AG09309 (cell line): ENCODE measurements at places on chromosomes 4 and X.

GRCh38 chr4:183996868-183997267, 91.8 kb downstream of the STOX2 start:
- DNase-seq: no peak

DNA sequence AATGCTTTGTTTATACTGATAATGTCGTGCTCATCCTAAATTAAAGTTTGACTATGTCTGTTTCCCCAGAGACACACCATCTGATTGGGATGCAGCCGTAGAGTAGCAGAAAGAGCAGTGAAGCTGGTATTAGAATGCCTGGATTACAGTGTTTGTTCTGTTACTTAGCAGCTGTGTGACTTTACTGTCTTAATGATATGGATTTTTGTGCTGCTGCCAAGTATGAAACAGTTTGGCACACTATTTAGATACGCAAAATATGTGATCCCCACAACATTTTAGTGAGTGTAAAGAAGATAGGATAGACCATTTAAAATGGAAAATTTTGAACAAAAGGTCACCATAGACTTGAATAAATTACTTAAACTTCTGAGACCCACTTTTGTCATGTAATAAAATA, 1.2 kb upstream of the CHIC1 start:
- no peak for DNase-seq

- no peak for DNase-seq
Measured at GRCh38 chr4:129526812-129527211, 430.9 kb downstream of the C4orf33 start.

GRCh38 chrX:138638996-138639395, 72.5 kb downstream of the FGF13 start:
- no peak for DNase-seq

GRCh38 chr4:121138039-121138825, 25.9 kb downstream of the TNIP3 start:
- no peak for DNase-seq

GRCh38 chrX:68571292-68571609, 72.4 kb downstream of the YIPF6 start:
- no peak for DNase-seq

- peak; percentile 78 for DNase-seq
Measured at GRCh38 chr4:128454281-128454871, 166.8 kb upstream of the PGRMC2 start.

- DNase-seq: no peak
Measured at GRCh38 chr4:136458326-136458725, 1074.0 kb downstream of the PCDH18 start.

GRCh38 chr4:149344436-149344835, 471.2 kb downstream of the IQCM start:
- no peak for DNase-seq

GRCh38 chrX:70001269-70001668, 48.5 kb downstream of the AWAT2 start:
- DNase-seq: no peak

GRCh38 chr4:186107947-186108346, 3.4 kb downstream of the FAM149A start:
- no peak for DNase-seq

GRCh38 chr4:125254106-125254505, 60.6 kb upstream of the FAT4 start:
- no peak for DNase-seq

- no peak for DNase-seq
Measured at GRCh38 chr4:116665716-116666115, 419.7 kb downstream of the TRAM1L1 start.

- DNase-seq: no peak
Measured at GRCh38 chr4:165360985-165361670, 17.7 kb upstream of the CPE start.

- no peak for DNase-seq
Measured at GRCh38 chr4:111399623-111400022, 745.6 kb upstream of the FAM241A start.

- DNase-seq: no peak
Measured at GRCh38 chr4:37243722-37244582, 591 bp upstream of the NWD2 start.

- peak; percentile 73 for DNase-seq
Measured at GRCh38 chr4:6893449-6894085, 16.1 kb upstream of the TBC1D14 start.

DNA sequence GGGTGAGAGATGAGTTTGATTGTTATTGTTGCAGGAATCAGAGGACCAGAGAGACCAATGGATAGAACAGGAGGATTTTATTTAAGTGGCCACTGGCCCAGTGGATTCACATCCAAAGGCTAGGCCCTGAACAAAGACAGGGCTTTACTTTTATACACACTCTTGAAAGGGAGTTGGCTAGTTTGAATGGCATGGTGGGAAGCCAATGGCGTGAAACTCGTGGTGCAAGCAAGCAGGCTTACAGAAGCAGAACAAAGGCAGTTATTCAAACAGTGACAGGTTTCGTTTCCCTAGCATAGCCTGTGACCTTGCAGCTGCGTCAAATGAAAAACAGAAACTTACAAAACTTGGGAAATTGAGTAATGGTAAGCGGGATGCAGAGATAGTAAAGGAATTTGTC, 110.2 kb upstream of the PRDX4 start:
- no peak for DNase-seq

- no peak for DNase-seq
Measured at GRCh38 chr4:11741190-11741652, 312.5 kb upstream of the HS3ST1 start.

- DNase-seq: no peak
Measured at GRCh38 chrX:39398963-39399261, 597.7 kb downstream of the MID1IP1 start.

DNA sequence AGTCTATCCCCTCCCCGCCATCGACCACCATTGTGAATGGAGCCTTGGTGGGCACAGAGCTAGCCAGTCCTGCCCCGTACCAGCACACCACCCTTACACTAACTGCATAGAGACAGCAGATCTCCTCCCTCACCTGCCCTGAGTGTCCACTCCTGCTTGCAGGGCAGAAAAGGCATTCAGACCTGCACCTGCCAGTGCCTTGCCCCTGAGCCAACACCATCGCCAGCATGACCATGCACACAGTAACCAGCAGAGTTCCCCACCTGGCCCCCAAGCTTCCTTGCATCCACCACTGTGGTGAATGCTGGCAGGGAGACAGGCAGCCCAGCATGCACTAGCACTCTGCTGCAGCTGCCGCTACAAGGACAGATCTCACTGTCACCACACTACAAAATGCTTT, 397.1 kb downstream of the KLHL4 start:
- no peak for DNase-seq

- no peak for DNase-seq
Measured at GRCh38 chrX:15475486-15475885, 17.6 kb downstream of the PIR start.

GRCh38 chrX:141924293-141924692, 20.6 kb downstream of the MAGEC1 start:
- DNase-seq: no peak

GRCh38 chr4:124111922-124112321, 600.6 kb downstream of the ANKRD50 start:
- peak; percentile 64 for DNase-seq

GRCh38 chrX:97835969-97836368, 952.3 kb downstream of the RPA4 start:
- no peak for DNase-seq

GRCh38 chr4:98544141-98544817, 114.1 kb downstream of the TSPAN5 start:
- no peak for DNase-seq
